A549 treated with Mapracorat at 1 μM for 4 hours (cell line): ENCODE measurements at places on chromosomes 16 and 17. TPM values are rescaled to one million over a fixed set of nuclear protein-coding genes. Genes with fewer than 3 reads are reported as not detected.

Gene DNASE1L2
- total RNA-seq = 0.77 to 2.0 TPM (median 1.3 TPM) in 5 replicates

Gene TMEM235
- not detected in 5 replicates for total RNA-seq

Gene MPHOSPH6
- total RNA-seq = 25.7 to 43.8 TPM (median 28.2 TPM) in 5 replicates

Gene BCAR1
- total RNA-seq = 76.4 to 120 TPM (median 116 TPM) in 5 replicates

Gene CD300LB
- total RNA-seq = 0.07 to 0.11 TPM in 2 of 5 replicates, not detected in the others

Gene SLC16A6
- total RNA-seq = 0.37 to 0.73 TPM (median 0.65 TPM) in 5 replicates
